ENCODE measurements at places on chromosomes 3 and 15.

- no peak for DNase-seq
Observed at GRCh38 chr15:36301947-36302346, 277.5 kb upstream of the CDIN1 start.

DNA sequence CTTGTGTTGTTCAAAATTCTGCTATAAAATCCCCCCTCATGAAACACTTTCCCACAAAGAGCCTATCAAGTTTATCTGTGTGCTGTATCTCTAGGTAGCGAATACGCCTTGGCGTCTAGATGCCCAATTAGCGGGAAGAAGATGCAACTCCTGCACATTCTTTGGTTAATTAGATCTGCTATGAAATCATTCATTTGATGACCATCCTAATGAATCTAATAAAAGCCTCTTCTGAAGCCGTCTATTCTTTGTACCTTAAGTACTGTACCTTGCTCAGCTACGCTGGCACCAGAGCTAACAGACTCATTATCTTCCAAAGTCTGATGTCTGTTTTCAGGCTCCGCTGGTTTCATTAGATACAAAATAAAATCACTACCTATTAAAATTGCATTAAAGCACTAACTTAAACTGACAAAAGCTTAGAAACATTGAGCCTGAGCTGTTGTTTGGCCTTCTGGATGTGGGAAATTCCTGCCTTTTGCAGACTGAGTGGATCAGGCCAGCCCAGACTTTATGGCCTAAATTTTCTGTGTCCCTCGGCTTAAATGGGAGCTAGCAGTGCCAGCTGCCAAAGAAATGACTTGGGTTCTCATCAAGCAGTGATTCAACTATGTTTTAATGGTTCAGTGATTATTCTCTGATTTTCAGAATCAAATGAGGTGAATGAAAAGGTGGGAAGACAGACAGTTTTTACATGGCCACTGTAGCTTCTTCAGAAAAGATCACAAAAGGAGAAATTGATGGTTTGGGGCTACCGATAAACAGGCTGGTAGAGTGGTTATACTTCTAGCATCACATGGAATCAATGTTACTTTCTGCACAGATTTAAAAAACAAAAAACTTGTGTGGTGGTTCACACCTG, 28.4 kb upstream of the CHST2 start:
- no peak for DNase-seq

- DNase-seq: no peak
Observed at GRCh38 chr15:74957476-74958035, 984 bp upstream of the RPP25 start.

GRCh38 chr3:136995652-136996051, 37.9 kb downstream of the IL20RB start:
- DNase-seq: no peak

GRCh38 chr3:19190602-19191001, 42.3 kb downstream of the KCNH8 start:
- DNase-seq: no peak

DNA sequence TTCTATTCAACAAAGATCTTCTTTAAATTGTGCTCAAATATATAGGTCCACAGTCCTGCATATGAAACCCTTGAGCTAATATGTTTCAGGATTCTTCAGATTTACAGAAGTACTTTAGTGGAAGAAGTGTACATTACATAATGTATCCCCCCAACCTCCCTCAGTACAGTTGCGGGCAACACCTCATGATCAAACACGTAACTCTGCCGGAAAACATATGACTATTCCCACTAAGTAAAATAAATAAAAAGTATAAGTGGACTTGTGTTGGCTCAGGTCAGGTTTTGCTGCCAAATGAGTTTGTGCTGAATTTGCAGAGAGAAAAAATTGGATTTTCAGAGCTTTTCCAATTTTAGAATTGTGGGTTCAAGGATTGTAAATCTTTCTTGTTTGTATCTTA, 267.6 kb upstream of the MDFIC2 start:
- no peak for DNase-seq

DNA sequence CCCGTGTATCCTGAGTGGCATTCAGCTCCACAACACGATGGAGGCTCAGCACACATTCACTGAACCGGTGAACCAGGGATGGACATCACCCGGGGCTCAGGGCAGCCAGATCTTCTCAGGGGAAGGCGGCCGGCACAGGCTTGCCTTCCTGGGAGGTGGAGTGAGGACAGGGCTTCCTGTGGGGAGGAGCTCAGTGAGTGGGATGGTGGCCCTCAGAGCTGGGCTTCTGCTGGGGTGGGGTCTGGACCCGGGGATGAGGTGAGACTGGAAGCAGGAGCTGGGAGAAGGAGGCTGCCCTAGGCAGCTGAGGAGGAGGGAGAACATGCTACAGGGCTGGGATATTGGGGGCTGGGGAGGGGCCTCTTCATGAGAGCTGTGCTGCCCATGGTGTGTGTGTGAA, 58.5 kb upstream of the PRR23E start:
- no peak for DNase-seq

- no peak for DNase-seq
Observed at GRCh38 chr3:16182183-16182582, 7.7 kb downstream of the GALNT15 start.

- no peak for DNase-seq
Observed at GRCh38 chr3:66934725-66935124, 63.4 kb upstream of the KBTBD8 start.

GRCh38 chr3:122560680-122561079, 3.4 kb downstream of the PARP9 start:
- peak; percentile 31 for DNase-seq

- DNase-seq: no peak
Observed at GRCh38 chr3:27677565-27677964, 44.6 kb downstream of the EOMES start.

DNA sequence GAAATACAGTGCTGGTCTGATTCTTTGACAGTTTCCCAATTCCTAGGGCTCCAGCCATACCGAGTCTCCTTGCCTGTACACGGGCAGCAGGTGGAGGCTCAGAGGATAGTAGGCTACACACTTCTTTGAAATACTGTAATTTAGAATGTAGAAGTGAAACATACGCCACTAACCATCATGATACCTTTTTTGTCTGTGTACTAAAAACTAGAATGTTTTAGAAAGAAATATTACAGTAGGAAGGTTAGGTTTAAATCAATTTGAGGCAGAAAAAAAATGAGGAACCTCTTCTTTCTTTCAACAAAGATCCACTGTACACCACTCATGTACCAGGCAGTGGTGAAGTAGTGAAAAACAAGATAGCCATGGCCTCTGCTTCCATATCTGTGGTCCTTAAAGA, 354.7 kb downstream of the MCTP2 start:
- no peak for DNase-seq
